Endothelial cell of umbilical vein (primary cell): ENCODE measurements at places on chromosomes 1 and 21. TPM values are rescaled to one million over a fixed set of nuclear protein-coding genes. Genes with fewer than 3 reads are reported as not detected.

DNA sequence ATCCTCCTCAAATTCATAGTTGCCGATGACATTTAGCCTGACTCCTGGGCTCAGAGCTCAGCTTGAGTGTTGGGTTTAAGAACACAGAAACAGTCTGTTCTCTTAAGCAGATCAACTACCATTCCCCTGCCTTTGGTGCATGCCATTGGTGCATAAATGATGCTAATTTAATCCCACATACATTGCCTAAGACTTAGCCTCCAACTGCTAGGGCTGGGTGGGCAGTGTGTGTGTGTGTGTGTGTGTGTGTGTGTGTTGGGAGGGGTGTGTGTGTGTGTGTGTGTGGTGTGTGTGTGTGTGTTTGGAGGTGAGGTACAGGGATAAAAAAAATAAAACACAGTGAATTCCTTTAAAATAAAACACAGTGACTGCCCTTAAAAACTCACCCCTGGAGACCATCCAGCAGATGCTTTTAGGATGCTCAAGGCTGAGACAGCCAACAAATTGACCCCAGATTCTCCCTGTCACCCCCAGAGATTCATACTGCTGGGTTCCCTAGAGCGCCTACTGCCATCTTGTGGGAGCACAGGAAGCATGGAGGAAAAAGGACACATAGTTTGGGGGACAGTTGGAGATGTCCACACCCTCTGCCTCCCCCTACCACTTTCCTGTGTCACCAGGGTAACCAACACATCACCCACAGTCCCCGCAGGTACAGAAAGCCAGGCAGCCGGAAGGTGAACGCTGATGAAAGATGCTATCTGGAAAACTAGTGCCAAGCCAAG, 30.6 kb downstream of the KLHDC7A start:
- no peak for DNase-seq

- no peak for DNase-seq
These were observed 372.6 kb upstream of the PLXNA2 start for GRCh38 chr1:208616776-208617175.

HJV gene
- polyA plus RNA-seq: not detected in 2 replicates

LCE1C gene
- polyA plus RNA-seq: not detected in 2 replicates
